GM12891 (cell line): ENCODE measurements at places on chromosomes 5 and 9.
A peak's percentile ranks its signal among the peaks of the same experiment; 100 is the strongest.

DNA sequence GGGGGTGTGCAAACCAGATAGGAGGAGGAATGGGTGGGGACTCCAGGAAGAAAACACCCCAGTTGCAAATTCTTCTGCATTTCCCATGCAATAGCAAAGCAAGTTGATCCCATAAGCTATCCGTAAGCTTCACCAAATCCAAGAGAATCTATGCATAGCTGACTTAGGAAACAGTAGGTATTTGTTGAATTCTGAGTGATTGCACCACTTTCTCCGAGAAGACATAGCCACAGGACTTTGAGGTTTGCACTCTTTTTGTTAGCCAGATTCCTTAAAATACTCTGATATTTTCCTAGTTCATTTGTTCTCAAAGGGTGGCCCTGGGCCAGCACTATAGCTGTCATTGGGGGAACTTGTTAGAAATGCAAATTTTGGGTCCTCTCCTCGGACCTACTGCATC, 271.9 kb downstream of the SLIT3 start:
- no peak for DNase-seq

- no peak for DNase-seq
Measured at GRCh38 chr5:14782591-14782990, 89.0 kb downstream of the ANKH start.

GRCh38 chr9:21660976-21661375, 141.5 kb upstream of the MTAP start:
- no peak for DNase-seq

- DNase-seq, result peak; percentile 44
Measured at GRCh38 chr5:134503088-134503936, 22.2 kb upstream of the JADE2 start.

DNA sequence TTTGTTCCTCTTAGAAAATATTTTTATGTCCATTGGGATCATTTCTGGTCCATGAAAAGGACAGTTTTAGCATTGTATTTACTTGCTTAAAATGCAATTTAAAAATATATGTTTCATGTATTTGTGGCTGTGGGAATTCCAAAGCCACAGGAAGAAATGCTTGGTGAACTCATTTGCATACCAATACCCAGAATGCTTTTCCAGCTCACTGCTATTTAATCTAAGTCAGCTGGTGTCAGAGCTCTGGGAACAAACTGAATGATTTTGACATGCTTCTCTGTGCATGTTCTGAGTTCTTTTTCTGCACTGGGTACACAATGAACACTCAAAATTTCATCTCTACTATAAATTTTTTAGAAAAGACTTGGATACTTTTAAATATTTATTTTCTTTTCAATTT, 482.8 kb upstream of the ARRDC3 start:
- no peak for DNase-seq

- no peak for DNase-seq
Measured at GRCh38 chr9:123355761-123356431, at the start of gene CRB2. Gene CRB2 (plus strand): TSS chr9:123356197. CDS start chr9:123356261, 64 bp downstream.

DNA sequence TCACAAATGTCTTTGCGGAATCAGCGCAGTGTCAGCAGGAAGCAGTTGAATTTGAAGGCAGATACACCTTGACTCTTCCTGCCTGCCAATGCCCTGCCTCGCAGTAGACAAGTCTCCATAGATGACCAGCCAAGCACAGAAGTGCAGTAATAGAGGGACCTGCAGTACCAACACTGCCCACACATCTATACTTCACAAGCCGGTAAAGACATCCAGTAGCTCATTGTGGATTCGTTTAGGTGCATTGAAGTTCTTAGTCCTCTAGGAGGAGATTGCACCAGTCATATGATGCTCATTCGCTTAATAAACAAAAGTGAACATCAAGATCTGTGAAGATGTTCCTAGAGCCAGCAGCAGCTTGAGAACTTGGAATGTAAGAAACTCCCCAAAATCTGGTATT, 7.1 kb upstream of the IFNA2 start:
- DNase-seq, result no peak

- no peak for DNase-seq
Measured at GRCh38 chr9:14320271-14321181, 6.6 kb upstream of the NFIB start.
